ENCODE measurements at places on chromosomes 3 and 15.

DNA sequence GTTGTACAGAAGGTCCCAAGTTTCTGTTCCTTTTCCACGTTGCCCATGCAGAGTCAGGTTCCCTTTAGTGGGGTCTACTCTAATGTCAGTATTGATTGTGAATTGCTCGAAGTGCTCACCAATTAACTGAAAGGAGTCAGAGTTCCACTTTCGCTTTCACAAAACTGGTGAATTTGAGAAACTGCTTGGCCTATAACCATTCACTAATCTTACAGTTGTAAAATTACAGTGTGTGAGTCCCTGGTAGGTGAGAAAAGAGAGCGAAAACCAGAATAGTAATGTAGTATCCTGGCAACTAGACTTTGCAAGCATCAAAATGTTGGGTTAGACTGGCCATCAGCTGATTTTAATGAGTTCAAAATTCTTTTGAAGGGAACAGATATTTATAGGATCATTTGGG, 237.5 kb upstream of the CHRM5 start:
- DNase-seq = no peak

- DNase-seq = no peak
Observed at GRCh38 chr15:31292391-31293015, 34.1 kb upstream of the KLF13 start.

DNA sequence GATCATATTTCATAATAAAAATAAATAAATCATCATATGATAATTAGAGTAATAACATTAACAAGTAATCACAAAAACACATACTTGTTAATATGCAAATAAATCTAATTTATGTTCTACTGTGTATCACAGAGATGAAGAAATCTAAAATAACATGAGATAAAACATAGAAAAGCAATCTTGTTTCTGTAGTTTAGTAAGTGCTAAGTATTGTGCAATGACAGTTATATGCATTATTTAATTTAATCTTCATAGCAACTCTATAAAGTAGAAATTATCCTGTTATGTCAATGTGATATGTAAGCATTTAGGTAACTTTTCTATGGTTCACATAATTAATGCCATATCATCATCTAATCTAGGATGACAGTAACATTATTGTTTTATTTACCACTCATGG, 108.2 kb upstream of the KCNMB2 start:
- no peak for DNase-seq

DNA sequence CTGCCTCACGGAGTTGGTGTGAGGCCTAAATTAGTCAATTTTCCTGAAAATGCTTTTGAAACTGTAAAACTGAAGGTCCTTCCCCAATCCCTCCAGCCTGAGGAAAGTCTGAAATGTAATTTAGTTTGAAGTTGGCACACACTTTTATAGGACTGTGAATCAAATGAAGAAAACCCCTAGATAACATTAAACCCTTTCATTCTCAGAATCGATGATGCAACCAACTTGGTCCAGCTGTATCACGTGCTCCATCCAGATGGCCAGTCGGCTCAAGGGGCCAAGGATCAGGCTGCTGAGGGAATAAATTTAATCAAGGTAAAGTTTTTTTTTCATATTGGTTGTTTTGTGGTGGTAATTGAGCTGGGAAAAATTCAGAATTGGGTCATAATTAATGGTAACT, 11.7 kb downstream of the MRPS22 start:
- peak; percentile 19 for DNase-seq

DNA sequence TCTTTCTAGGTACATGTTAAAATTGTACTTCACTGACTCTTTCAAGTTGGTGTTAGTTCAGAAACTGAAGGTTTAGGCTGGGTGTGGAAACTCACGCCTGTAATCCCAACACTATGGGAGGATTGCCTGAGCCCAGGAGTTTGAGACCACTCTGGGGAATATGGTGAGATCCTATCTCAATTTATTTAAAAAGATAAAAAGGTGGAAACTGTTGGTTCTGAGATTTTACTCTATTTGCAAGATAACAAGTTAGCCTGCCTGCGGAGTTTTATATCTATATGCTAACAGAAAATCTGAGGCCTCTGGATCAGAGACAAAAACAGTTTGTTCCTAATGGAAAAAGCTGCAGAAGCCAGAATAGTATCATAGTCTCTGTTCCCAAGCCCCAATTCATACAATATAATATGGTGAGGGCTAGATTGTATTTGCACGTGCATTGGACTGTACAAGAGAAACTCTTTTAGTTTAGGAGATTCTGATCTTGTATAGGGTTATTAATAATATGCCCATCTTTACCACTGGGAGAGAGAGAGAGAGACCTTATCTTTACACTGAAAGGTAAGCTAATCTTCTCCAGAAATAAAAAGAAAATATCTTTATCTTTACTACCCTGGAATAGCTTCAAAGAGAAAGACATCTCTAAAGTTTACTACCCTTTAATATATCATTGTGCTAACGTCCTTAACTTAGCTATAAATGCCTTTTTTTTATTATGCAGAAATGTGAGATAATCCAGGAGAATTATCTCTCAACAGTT, 1267.6 kb downstream of the OTOL1 start:
- peak; percentile 67 for DNase-seq

GRCh38 chr15:45536934-45537333, 14.4 kb upstream of the SLC30A4 start:
- DNase-seq = no peak

- DNase-seq = peak; percentile 45
Observed at GRCh38 chr3:107430996-107431245, 53.7 kb downstream of the CCDC54 start.

- no peak for DNase-seq
Observed at GRCh38 chr3:109874896-109875708, 537.8 kb upstream of the DPPA4 start.

DNA sequence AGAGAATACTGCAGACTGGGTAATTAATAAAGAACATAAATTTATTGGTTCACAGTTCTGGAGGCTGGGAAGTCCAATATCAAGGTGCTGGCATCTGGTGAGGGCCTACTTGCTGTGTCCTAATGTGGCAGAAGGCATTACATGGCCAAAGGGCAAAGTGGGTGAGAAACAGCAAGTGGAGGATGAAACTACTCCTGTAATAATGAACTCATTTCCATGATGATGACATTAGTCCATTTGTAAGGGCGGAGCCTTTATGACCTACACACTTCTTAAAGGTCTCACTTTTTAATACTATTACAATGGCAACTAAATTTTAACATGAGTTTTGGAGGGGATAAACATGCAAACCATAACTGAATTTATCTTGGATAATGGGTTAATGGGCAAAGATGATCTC, 139.6 kb upstream of the SGO1 start:
- DNase-seq = no peak

GRCh38 chr3:9291821-9292410, 42.5 kb upstream of the SRGAP3 start:
- DNase-seq = peak; percentile 64

- no peak for DNase-seq
Observed at GRCh38 chr3:30948426-30948825, 54.0 kb upstream of the GADL1 start.

Measured in muscle of leg (tissue), 16 donors.